ENCODE measurements at places on chromosomes 4 and X.

GRCh38 chrX:118554511-118554910 is 58.9 kb downstream of the DOCK11 start:
- DNase-seq = no peak

DNA sequence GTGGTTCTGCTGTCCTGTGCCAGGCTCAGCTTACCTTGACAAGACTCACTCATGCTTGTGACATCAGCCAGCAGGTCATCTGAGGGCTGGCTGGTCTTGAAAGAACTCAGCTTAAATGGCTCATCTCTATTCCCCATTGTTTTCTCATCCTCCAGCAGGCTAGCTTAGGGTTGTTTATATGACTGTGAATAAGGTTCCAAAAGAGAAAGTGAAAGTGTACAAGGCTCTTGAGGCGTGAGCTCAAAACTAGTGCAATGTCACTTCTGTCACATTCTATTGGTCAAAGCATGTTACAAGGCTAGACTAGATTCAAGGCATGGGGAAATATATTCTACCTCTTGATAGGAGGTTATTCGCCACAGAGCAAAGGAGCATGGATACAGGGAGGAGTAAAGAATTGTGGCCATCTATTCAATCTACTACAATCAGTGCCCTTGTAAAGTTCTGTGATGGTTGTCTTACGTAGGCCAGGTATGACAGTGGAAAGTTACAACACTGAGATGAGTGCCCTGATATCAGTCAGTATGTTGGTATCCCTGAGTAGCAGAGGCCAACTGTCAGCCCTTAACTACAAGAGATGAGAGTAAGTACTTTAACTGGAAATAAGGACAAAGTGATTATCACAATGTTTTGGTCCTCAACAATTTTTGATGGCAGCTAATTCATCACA is 19.8 kb upstream of the TMLHE start:
- DNase-seq = no peak

DNA sequence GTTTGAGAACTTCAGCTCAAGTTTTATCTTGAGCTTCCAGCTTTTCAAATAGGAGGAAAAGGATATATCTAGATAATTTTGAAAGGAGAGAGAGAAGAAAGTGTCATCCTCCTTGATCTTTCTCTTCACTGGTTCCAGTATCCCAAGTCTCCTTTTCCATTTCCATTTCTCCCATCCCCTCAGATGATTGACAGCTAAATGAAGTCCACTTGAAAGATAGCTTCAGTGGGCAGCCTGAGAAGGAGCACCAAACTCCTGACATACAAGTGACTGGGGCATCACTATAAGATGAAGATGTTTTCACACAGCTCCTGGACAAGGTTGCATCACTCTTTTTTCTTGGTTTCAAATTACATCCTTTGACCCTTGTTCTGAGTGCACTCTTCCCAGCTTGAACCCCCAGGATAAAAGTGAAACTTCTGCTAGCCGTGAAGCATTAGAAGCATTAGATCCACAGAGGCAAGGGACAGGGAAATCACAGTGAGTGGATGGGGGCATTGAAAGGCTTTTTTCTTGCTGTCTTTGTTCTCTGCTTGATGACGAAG is 17.5 kb upstream of the MAGEA10 start:
- no peak for DNase-seq

DNA sequence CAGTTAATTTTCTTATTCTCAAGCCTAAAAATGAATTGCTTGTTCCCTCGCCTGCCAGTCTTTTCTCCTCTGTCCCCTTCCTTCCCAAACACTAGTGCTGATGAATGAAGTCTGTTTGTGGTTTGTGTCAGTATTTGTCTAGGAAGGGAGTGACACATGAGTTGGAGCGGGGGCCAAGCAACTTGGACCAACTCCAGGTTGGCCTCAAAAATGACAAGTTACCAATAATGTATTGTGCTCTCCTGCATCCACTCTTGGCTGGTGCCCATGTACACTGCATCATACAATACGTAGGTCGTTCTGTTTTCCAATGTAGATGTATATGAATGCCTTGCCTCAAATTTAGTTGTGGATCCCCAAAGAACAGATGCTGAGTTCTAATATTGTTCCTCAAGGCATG is 223.0 kb upstream of the GPC4 start:
- DNase-seq = no peak

GRCh38 chrX:123230798-123231197 is 46.7 kb downstream of the GRIA3 start:
- DNase-seq = no peak
